Activated T-helper 1 cell treated with anti-CD3 and anti-CD28 coated beads, Interleukin-12 subunit alpha, Interleukin-12 subunit beta, Interleukin-2, Interleukin-4 antibody, amounts not matched to agents 30 ng/mL and 10 ng/mL and 1 ng/mL, durations not matched to agents 14 hours and 24 hours and 36 hours (primary cell): ENCODE measurements at places on chromosomes 5 and 9.

DNA sequence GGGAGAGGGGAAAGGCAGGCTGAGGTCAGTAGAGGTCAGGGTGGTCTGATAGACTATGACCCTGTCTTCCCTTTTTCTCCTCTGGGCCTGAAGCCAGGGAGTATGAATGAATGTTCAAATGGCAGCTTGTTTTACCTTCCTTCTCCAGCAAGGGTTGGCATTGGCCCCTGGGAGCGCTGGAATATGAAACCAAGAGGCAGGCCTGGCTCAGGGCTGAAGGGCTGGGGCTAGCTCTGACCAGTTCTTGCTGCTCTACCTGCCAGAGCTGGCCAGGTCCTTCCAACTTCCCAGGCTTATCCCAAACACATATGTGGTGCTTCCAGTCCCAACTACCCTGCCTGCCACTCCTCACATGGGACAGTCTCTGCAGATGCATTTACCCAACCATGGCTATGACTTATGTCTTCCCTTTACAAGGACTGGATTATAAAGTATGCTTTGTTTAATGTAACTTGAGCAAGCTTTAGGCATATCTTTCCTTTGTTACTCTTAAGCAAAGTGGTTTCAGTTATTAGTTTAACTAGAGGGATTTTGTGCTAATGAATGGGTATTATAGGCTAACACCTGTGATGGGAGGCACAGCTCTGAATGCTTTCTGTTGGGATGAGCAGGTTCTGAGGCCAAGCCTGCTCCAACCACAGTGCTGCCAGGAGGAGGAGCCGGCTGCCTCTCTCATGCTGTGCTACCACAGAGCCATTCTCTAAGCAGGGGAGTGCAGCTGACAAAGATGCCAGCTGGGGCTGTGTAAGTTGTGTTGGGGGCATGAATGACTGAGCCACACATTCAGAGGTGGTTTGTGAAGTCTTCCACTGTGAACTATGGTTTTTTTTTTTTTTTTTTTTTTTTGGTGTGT, 6.1 kb downstream of the CCNI2 start:
- no peak for DNase-seq

GRCh38 chr9:29203244-29203930, 1630.1 kb upstream of the C9orf72 start:
- no peak for DNase-seq

- DNase-seq: no peak
Observed at GRCh38 chr9:127753622-127754021, 18.5 kb upstream of the TOR2A start.

GRCh38 chr5:39381376-39381775, 17.1 kb upstream of the C9 start:
- no peak for DNase-seq

DNA sequence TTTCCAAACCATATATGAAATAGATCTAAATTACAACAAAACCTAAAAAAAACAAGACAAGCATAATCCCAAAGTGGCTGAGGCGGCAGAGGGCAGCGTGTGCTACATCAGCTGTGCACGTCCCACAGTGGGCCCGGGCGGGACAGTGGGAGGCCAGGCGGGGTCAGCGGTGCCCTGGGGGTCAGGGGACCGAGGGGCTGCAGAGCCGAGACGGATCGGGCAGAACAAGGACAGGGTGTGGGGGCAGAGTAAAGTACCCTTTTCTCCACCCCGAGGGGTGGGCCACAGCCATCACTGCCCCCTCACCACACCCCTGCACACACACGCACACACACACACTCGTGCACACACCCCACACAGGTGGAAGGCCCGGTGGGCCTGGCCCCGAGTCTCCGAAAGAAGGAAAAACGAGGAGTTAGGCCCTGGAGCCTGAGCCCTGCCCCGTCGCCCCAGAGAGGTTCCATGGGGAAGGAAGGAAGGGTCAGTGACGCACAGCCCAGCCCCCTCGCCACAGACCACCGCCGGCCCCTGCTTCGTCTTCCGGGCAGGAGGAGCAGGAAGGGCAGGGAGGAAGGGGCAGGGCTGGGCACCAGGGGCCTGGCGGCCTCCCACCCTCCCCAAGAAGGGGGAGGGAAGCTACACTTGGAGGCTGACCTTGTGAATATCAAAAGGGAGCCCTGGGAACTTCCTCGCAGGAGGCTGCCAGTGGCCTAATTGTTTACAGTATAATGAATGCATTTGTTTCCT, 49.6 kb upstream of the UBAC1 start:
- DNase-seq: no peak

GRCh38 chr5:42516282-42517042, 93.2 kb downstream of the GHR start:
- no peak for DNase-seq

DNA sequence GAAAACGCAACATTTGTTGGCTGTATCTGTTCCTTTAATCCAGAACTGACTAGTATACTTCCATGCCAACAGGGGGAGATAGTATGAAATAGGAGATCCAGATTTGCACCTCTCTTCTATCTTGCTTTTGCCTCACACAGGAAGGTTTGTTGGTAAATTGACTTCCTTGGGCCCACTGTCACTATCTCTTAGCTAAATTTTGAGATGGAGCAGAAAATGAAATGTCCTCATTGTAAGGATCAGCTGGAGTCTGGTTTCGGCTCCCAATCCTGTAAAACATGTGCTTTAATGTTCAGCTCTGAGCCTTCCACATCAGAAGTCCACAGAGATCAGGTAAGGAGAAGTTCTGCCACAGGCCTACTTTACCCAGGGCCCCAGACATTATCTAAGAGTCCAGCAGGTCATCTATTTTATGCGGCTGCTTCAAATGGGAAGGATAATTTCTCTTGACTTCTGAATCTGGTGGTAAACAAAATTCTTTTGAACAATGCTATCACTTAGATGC, 176.8 kb downstream of the FER start:
- DNase-seq: no peak

- DNase-seq: no peak
Observed at GRCh38 chr9:29393064-29393463, 1819.8 kb upstream of the C9orf72 start.

DNA sequence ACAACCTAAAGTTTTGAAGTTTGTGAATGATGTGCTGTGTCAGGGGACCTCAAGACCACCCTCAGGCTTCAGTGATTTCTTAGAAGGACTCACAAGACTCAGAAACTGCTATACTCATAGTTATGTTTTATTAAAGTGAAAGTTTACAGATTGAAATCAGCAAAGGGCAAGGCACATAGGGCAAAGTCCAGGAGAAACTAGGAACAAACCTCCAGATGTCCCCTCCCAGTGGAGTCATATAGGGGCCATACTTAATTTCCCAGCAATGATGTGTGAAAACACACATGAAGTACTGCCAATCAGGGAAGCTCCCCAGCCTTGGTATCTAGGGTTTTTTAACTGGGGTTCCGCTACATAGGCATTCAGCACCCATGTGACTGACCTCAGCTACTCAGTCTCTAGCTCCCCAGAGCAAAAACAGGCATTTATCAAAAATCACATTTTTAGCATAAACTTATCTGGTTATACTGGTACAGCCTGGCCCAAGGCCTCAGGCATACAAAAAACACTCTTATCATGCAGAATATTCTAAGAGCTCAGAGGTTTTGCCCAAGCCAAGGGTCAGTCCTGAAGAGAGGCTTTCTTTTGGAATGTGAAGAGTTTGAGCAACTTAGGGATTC, 74.7 kb upstream of the ANKRD55 start:
- no peak for DNase-seq

DNA sequence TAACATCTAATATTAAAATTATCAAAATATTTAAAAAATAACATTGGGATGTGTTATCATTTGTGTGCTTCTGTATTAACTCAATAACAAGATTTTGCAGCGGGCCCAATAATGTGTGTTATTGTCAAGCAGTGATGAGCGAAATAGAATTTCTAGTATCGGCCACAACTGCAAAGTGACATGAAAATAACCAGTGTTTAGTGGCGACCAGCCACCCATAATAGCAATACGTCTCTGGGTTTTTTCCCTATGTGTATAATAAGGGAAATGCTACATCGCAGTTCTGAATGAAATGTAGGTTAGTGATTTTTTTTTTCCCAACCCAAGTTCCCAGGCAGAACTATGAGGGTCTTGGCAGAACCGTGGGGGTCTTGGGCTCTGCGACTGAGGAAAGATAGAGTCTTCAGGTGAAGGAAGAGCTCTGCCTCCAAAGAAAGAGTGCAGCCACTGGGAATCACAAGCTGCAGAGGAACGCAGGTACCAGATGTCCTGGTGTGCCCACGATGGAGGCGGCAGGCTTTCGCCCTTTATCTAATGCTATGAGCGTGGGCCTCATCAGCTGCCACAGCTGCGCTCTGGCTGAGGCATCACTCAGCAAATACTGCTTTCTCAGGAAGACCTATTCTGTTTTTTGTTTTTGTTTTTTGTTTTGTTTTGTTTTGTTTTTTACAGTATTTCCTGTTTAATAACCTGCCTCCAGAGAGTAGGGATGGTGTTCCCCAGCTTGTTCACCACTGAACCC, 235.0 kb downstream of the ROR2 start:
- no peak for DNase-seq

- DNase-seq: no peak
Observed at GRCh38 chr9:109448223-109448622, 49.9 kb downstream of the PTPN3 start.

DNA sequence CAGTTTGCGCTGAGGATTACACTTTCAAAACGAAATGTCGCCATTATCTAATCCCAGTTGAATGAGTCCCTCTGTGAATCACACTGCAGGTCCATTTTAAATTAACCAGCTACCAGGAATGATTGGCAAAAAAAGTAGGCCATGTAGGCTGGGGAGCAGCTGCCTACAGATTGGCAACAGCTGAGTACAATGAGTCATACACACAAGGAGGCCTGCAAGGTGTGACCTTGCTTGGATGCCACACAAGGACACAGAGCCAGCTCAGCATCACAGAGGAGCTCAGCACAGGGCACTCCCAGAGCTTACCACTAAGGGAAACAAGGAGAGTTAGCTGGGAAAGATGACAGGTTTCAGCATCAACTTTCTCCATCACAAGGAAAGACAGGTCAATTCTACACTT, 12.9 kb downstream of the HAVCR1 start:
- DNase-seq: no peak

- no peak for DNase-seq
Observed at GRCh38 chr5:102531506-102531905, 32.7 kb upstream of the SLCO6A1 start.
